Fibroblast of skin of abdomen (primary cell): ENCODE measurements at places on chromosomes 12 and 14.
A peak's percentile ranks its signal among the peaks of the same experiment; 100 is the strongest.

DNA sequence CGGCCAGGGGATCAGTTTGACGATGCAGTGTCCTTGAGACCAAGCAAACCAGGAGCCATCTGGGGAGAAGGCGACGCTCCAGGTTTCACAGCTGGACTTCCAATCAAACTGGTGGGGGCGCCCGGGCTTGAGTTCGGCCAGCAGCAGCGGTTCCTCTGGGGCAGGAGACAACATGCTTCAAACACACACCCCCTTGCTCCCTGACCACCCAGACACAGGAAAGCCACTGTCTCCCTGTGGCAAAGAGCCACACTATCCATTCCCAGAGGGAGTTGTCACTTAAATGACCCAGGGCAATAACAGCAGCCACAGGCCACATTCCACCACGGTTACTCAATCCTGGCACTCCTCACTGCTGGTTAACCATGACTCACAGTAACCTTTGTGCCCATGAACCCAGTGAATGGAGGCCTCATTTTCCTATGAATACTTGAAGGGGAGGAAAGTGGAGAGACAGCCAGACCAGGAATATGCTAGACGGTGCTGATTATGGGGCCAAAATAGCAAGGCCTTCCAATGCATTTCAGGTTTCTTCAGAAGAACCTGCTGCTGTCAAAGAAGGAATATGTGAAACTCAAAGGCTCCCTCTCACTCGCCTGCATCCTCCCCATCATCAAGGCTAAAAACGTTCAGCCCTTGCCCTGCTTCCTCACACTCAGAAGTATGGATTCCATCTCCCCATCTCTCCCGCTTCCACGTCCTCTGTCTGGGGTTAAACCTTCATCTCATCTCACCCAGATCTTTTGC is 8.5 kb downstream of the WSB2 start:
- peak; percentile 88 for DNase-seq

GRCh38 chr14:47149326-47149725 is 497.7 kb upstream of the RPL10L start:
- DNase-seq, result peak; percentile 70

GRCh38 chr14:60514741-60515491 is 6.0 kb downstream of the SIX6 start:
- no peak for DNase-seq

- DNase-seq, result no peak
Observed at GRCh38 chr12:106025129-106025528, 113.6 kb downstream of the NUAK1 start.

- no peak for DNase-seq
Observed at GRCh38 chr14:29489911-29490425, 437.7 kb downstream of the PRKD1 start.

DNA sequence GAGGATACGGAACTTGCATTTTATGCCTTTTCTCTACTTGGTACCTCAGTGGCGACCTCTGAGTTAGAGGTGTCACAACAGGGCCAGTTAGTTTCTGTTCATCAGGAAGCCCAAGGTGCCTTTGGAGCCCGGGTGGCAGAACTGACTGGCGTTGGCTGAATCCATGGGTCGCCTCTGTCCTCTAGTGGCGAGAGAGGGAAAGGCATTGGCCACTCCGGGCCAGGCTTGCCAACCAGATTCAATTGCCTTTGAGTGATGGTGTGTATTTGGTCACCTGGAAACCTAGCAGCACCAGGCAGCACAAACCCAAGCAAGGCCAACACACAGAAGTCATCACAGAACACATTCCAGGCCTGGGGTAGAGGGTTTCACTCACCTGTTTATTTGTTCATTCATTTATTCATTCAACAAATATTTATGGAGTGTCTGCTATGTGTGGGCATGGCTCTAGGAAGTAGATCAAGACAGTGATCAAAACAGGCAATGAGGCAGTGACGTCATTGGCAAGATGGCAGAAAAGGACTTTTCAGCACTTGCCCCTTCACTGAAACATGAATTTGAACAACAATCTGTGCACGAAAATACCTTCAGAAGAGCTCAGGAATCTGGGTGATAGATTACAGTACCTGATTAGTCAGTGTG is 40.5 kb upstream of the KCNA5 start:
- DNase-seq, result peak; percentile 58

- peak; percentile 74 for DNase-seq
Observed at GRCh38 chr14:36661506-36662257, at the start of gene PAX9. Gene PAX9, plus strand, starts transcription at chr14:36661860. Its CDS starts 230 bp downstream, at chr14:36662090.
